Large intestine (tissue), 12 donors: ENCODE measurements at places on chromosomes 11 and 22. TPM values are rescaled to one million over a fixed set of nuclear protein-coding genes. Genes with fewer than 3 reads are reported as not detected.

GRCh38 chr11:96146765-96147164 lies 196.2 kb downstream of the MAML2 start:
- no peaks in the 10 kb centered on the region for H3K36me3 ChIP-seq
- no peak overlapping the region for H3K27ac ChIP-seq
- no peaks in the 10 kb centered on the region for H3K27me3 ChIP-seq
- DNase-seq: no peak
- H3K4me3 ChIP-seq: no peak overlapping the region
- H3K4me1 ChIP-seq: peaks cover 9% of the 10 kb centered on the region

The C11orf42 gene
- polyA plus RNA-seq: 1.2 TPM

GRCh38 chr22:30121960-30122359 lies 41.7 kb downstream of the HORMAD2 start:
- H3K4me3 ChIP-seq: no peak overlapping the region
- H3K4me1 ChIP-seq: peaks cover 5% of the 10 kb centered on the region
- H3K27ac ChIP-seq: no peak overlapping the region
- no peaks in the 10 kb centered on the region for H3K27me3 ChIP-seq
- no peaks in the 10 kb centered on the region for H3K36me3 ChIP-seq

GRCh38 chr22:32005453-32005852 lies 37.6 kb upstream of the SLC5A1 start:
- no peaks in the 10 kb centered on the region for H3K27me3 ChIP-seq
- no peaks in the 10 kb centered on the region for H3K36me3 ChIP-seq
- DNase-seq: peak; percentile 64
- H3K4me3 ChIP-seq: no peak overlapping the region

DNA sequence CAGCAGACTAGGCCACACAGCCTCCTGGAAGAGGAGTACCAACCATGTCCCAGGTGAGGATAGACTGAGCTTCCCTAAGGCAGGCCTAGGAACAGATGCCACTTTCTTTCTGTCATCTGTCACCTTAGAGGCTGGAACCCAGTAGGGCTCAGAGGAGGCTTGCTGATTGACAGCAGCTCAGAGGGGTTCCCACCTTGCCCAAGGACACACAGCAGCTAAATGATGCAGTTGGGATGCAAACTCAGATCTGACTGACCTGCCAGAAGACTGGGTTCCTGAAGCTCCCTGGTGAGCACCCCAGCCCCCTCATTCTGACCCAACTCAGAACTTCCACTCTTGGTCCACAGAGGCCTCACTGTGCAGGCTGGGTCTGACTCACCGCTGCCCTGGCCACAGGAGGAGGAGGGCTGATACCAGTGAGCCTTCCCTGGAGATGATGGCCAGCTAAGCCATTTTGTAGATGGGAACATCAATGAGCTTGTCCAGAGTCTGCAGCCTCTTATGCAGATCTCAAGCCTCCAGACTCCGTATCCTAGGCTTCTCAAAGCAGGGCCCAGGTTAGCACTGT lies 14.0 kb downstream of the CAPN5 start:
- DNase-seq: no peak
- no peaks in the 10 kb centered on the region for H3K27me3 ChIP-seq

DNA sequence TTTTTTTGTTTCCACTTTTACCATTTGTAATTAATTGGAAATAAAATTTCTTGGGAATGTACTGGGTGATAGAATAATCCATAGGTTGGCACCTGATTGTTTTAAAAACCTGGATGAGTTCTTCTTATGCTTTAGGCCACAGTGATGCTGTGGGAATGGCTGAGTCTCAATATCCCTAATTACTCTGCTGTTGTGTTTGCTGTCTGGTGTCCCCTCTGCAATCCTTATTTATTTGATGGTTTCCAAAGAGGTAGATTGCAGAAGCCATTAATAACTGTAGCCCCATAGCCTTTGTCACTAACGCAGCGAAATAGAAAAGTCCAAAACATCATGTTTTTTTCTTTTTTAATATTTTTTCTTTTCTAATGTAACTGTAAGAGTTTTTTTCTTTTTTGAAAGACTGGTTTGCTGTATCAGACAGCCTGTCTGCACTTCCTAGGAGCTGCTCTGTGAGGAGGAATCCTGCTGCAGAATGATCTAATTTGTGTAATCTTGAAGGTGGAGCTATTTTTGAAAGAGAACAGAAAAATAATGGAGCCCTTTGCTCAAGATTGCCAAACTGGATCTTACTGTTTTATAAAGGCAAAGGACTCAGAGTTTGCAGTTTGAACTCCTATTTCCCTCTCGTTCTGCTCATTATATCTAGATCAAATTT lies 14.9 kb downstream of the PACS1 start:
- H3K36me3 ChIP-seq: no peaks in the 10 kb centered on the region
- no peak for DNase-seq
- no peak overlapping the region for H3K27ac ChIP-seq
- H3K4me3 ChIP-seq: no peak overlapping the region

The LRRC32 gene
- polyA plus RNA-seq: 11.6 TPM

The CCDC188 gene
- 2.7 TPM for polyA plus RNA-seq

The RTN4R gene
- 7.5 TPM for polyA plus RNA-seq
